Dermis microvascular lymphatic vessel endothelial cell (primary cell): ENCODE measurements at places on chromosomes 7 and 10. TPM values are rescaled to one million over a fixed set of nuclear protein-coding genes. Genes with fewer than 3 reads are reported as not detected.

The KRIT1 gene
- 26.8 and 30.6 TPM in 2 replicates for total RNA-seq

The HGF gene
- 0.25 and 0.77 TPM in 2 replicates for total RNA-seq

The CEP55 gene
- total RNA-seq: 11.6 and 37.1 TPM in 2 replicates

The PTF1A gene
- total RNA-seq: not detected in 2 replicates

The MBLAC1 gene
- 2.1 and 2.2 TPM in 2 replicates for total RNA-seq

The GIMAP4 gene
- total RNA-seq: 169 and 262 TPM in 2 replicates

The PSTK gene
- 2.2 and 2.8 TPM in 2 replicates for total RNA-seq

The DBNL gene
- total RNA-seq: 92.4 and 114 TPM in 2 replicates

The KIFBP gene
- total RNA-seq: 23.9 and 26.3 TPM in 2 replicates
